ENCODE measurements at places on chromosomes 6 and 20. TPM values are rescaled to one million over a fixed set of nuclear protein-coding genes. Genes with fewer than 3 reads are reported as not detected.

- DNase-seq: peak; percentile 91
These were observed 2.0 kb downstream of the CEBPB start for GRCh38 chr20:50192364-50193198.

- no peak for DNase-seq
These were observed 36.9 kb upstream of the CD2AP start for GRCh38 chr6:47440719-47441118.

DNA sequence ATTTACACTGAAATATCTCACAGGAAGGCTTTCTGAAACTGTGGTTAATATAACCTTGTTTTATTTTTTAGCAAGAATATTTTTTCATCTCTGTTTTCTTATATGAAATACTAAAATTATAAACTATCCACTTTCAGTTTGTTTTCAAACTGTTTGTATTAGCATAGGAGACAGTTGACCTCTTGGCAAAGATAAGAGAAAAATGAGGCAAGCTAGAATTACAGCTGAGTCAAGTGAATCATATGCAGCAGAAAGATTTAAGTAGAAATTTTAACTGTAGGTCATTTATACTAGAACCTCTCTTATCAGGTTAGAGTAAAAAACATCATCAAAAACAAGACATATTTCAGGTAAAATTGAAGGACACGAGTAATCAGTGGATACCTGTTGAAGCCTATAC is 792.6 kb downstream of the PHF3 start:
- DNase-seq: no peak

DNA sequence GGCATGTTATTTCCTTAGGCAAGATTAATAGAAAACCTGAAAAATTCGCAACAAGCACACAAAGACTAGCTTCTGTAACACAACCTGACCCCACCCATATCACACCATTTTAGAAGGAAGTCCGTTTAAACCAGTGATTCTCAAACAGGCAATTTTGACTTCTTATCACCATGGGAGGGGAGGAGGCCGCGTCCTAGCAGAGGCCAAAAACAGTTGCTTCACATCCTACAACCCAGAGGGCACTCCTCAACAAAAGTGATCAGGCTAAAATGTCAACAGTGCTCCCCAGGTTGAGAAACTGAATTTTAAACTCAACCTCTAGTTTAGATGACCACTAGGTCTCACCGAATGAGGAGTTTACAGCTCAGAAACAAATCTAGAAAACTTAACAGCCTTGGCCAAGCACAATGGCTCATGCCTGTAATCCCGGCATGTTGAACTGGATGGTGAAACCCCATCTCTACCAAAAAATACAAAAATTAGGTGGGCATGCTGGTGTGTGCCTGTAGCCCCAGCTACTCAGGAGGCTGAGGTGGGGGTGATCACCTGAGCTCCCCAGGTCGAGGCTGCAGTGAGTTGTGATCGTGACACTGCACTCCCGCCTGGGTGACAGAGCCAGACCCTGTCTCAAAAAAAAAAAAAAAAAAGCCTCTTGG is 3.4 kb downstream of the SNX5 start:
- DNase-seq: no peak

DNA sequence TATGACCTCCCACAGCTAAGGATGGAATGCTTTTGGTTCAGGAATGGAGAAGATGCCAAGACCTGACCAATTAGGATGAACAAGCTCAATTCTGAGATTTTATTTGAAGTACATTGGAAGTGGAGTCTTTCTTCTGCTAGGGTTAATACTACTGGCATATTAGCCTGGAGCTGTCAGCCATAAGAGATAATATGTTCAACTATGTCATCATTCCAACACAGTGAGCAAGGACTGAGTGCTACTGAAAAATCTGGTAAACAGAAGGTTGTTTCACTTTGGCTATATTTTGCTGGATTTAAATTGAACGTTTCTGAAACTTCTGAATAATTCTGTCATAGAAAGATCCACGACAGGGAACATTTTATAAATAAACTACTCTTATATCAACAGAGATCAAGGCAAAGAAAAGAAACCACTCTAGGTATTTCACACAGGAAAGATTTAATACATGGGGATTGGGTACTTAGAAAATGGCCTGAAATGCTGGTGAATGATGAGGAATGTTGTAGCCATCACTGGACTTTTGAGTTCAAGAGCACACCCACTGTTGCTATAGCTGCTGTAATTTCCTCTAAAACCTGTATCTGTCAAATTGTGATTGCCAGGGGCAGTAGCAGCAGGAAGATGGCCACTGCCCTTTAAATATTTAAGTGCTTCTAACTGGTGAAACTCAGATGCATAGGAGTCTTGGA is 200.5 kb downstream of the PLCB4 start:
- DNase-seq: no peak

DNA sequence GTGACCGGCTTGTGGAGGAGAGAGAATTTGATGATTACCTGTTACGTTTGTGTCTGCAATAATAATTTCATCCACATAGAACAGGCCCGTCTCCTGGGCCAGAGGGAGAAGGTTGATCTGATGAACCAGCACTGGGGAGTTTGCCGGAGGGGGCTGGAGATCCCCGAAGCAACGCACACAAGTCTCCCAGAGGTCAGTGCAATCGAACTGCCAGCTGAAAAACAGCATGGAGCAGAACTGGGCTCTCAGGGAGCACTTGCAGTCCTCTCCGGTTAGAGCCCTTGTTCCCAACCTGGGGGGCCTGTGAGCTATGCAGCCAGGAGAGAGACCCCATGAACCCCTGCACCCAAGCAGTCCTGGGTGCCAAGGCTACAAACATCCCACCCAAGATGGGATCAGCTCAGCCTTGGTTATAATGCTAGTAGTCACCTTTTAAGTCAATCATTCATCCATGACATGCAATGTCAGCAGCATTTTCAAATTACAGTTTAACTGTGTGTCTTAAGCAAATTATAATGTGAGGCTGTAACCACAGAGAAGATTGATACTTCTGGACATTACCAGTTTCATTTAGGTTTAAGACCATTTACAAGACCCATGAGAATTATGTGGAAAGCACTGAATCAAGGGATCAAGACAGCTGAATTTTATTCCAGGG is 34.2 kb downstream of the PKHD1 start:
- no peak for DNase-seq

DNA sequence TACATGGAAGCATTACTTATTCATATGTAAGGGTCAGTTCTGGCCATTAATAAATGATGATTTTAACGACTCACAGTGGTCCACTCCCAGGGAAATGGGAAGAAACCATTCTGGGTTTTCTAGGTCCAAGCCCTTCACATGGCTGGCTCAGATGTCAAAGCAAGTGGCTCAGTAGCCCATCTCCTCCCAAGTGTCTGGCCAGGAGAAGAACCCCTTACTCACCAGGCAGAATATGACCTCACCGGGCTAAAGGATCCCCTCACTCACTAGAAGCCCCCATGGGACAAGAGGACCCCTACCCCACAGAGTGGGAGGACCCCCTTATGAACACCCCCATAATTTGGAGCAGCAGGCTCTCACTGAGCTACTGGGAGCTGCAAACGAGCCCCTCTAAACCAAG is 34.0 kb downstream of the PREX1 start:
- no peak for DNase-seq

DNA sequence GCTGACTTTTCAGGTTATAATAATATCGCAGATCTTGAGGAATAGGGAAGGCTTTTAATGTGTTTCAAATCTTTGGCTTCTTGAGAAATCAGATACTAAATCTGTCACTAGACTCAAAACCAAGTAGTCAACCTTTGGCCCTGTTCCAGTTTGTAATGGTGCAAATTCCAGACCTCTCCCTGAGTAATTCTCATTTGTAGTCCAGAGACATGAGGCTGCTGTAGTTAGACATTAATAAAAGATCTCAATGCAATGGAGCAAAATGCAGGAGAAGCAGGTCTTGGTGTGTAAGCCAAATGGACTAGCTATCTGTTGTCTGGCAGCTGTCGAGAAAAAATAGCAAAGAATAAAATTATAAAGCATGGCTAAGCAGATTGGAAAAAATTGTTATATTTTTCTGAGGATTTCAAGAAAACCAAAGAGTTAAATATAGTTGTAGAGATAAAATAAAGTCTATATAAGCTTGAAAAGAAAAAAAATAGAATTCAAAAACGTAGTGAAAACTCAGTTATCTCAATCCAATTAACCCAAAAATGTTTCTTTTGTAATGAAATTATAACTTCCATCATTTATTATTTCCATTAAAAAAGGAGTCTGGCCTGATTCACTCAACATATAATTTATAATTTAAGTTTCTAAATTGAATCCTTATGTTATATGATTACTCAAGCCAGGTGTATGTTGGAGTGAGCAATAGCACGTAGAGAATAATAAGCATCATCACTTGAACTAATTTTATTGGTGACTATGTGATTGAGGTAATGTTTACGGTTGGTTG is 161.5 kb upstream of the ADGRB3 start:
- DNase-seq: no peak

DNA sequence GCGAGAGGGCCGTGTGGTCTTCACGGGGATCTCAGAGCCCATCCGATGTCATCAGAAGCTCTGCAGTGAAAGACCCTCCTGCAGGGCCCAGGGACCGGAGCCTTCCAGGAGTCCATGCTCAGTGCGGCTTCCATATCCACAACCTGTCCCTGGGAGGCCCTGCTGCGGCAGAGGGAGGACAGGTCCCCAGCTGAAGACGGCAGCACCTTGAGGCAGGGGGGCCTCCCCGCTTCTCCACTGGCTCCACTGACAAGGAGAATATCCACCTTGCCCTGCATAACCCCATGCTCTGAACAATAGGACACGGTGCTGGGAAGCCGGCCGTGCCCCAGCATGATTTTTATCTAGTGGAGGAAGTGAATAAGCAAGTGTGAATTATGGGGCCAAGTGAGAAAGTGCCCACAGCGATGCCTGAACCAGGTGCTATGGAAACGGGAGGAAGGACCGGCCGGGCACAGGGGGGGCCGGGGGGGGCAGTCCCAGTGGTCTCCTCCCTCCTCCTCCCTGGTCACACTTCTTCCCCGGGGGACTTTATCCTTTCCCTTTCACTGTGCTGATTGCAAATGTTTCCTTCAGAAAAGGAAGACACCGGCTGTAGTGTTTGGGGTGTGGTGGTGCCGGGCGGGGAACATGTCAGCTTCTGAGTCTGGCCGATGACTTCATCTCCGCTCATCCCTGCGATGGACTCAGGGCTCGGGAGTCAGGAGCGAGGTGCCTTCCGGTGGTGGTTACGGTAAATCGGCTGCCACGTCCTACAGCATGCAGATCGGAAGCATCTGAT is 225.1 kb downstream of the ERMARD start:
- peak; percentile 73 for DNase-seq

DNA sequence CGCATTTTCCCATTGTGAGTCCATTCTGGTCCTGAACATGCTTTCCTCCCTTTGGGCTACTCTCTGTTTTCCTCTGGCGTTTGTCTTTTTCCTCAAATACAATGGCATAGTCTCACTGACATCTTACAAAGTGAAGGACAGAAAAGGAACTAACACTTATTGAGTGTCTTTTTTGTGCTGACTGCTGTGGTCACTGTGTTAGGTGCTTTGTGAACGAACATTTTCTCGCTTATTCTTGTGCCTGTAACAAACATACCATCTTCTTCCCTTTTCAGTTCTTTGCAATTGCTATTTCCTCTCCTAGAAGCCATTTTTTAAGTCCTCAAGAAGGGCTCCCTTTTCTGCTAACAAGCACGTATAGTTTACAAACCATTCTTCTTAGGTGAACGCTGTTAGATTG is 15.4 kb downstream of the FIG4 start:
- DNase-seq: no peak

DNA sequence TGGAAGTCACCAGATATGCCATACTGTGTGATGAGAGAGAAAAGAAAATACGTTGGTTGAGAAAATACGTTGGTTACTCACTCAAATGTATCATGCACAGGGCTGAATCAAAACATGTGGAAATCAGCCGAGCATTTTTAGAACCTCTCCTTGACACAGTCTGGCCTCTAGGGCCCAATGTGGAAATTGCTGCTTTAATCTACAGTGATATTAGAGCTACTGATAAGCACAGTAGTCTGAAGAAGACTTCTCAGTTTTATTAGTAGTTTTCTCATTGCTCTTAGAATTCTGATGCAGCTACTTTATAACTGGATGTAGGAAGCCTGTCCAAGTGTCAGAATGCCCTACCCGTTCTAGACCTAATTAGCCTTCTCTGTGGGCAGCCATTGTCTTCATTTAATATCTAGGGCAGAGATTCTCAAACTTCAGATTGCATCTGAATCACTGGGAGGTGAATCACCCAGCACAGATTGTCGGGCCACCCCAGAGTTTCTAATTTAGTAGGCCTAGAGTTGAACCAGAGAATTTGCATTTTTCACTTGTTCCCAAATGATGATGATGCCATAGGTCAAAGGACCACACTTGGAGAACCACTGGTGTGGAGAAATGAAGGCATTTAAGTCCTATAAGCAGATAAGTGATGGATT is 229.1 kb downstream of the PLCB1 start:
- DNase-seq: no peak

DNA sequence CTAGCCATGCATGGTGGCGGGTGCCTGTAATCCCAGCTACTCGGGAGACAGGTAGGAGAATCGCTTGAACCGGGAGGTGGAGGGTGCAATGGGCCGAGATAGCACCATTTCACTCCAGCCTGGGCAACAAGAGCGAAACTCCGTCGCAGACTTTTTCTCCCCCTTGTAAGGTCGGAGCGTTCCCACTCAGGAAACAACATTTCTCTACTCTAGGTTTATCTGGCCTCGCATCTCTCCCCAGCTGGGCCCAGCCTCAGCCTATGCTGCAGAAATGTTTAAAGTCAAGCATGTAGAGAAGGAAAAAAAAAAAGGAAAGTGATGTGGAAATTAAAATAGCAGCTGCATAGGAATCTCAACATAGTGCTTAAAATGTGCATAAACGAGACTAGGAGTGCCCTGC is 172.3 kb downstream of the TRIM27 start:
- DNase-seq: no peak

DNA sequence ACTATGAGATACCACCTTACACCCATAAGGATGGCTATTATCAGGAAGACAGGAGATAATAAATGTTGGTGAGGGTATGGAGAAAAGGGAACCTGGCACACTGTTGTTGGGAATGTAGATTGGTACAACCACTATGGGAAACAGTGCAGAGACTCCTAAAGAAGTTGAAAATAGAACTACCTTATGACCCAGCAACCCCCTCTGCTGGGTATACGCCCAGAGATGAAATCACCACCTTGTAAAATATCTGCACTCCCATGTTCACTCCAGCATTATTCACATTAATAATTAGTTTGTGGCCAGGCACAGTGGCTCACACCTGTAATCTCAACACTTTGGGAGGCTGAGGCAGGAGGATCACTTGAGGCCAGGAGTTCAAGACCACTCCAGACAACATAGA is 26.8 kb downstream of the ZBTB9 start:
- no peak for DNase-seq

The LIME1 gene
- 5.0 TPM for total RNA-seq

The SLC17A3 gene
- total RNA-seq: not detected

The PI16 gene
- 11.9 TPM for total RNA-seq

The PEX3 gene
- 23.1 TPM for total RNA-seq

The CCDC170 gene
- 0.38 TPM for total RNA-seq

The SNAI1 gene
- total RNA-seq: 4.3 TPM

The C6orf15 gene
- total RNA-seq: not detected

The TNFAIP3 gene
- total RNA-seq: 7.9 TPM

The TLDC2 gene
- total RNA-seq: not detected

The PSORS1C2 gene
- total RNA-seq: not detected

The FAM83B gene
- 0.11 TPM for total RNA-seq
